ENCODE measurements at places on chromosomes 6 and 20.

GRCh38 chr6:17458966-17459365 is 65.6 kb downstream of the CAP2 start:
- DNase-seq, result no peak

GRCh38 chr6:77470983-77471382 is 7.7 kb upstream of the HTR1B start:
- no peak for DNase-seq

DNA sequence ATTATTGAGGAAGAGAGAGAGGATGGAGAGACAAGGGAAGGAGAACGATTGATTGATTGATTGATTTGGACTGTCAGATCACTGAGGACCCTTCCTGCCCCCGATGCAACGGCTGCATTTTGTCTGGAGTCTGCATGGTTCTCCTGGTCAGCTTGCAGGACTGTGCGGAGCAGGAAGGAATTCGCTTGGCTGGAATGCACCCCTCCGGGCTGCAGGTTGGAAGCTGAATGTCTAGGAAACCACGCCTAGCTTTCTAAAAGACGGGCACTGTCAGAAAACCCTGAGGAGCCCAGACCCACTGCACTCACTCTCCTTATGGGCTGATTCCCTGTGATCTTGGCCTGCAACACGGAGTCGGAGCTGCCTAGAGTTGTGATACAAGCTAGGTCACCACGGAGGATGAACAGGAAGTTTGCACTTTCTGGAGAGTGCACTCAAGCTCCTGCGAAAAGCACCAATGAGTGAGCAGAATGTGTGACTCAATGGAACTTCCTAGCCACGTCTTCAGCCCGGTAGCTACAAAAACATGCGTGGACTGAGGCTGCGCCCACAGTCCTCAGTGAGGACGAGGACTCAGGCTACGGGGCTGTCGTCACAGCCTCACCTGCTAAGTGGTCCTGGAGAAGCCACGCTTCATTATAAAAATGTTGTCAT is 14.4 kb downstream of the DACT2 start:
- DNase-seq, result no peak

DNA sequence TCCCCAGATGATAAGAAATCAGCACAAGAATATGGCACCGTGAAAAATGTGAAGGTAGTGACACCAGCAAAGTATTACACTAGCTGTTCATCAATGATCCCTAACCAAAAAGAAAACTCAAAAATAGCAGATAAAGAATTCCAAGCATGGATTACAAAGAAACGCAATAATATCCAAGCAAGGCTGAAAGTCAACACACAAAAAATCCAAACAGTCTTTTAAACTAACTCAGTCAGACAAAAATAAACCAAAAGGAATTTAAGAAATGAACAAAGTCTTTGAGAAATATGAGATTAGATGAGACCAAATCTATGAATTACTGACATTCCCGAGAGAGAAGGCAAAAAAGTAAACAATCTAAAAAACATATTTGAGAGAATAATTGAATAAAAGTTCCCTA is 976.1 kb upstream of the MAP3K7 start:
- no peak for DNase-seq

DNA sequence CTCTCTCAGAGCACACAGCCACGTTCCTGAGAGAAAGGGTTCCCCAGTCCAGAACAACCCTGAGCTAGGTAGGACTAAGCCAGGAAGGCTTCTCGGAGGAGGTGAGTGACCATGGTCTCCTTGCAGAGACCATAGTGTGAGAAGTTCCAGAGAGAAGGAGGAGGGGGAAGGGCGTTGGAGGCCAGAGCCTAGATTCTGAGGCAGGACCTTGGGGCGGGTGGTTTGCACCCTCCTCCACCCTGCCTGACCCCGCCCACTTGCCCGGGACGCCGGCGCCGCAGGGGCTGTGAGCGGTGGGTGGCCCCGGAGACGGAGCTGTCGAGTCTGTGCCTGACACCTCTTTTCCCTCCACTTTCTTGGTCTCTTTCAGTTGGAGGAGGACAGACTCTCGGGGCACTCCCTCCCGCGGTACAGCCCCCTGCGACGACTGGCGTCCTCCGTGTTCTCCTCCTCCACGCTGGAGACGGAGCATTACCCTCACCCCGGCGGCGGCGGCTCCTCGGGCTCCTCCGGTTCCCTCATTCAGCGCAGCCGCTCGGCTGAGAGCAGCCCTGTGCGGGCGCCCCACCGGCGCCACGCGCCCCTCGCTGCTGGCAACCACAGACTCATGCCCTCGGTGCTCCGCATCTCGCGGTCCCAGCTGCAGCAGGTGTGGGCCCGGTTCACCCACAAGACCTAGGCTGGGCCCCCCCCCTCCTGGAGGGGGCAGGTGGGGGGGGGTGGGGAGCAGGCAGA is 26.2 kb downstream of the TTBK1 start:
- DNase-seq, result no peak

Data from lung microvascular endothelial cell (primary cell).